ENCODE measurements at places on chromosomes 13 and 19.

- no peak for DNase-seq
These were observed 225.4 kb downstream of the PCCA start for GRCh38 chr13:100314132-100314910.

DNA sequence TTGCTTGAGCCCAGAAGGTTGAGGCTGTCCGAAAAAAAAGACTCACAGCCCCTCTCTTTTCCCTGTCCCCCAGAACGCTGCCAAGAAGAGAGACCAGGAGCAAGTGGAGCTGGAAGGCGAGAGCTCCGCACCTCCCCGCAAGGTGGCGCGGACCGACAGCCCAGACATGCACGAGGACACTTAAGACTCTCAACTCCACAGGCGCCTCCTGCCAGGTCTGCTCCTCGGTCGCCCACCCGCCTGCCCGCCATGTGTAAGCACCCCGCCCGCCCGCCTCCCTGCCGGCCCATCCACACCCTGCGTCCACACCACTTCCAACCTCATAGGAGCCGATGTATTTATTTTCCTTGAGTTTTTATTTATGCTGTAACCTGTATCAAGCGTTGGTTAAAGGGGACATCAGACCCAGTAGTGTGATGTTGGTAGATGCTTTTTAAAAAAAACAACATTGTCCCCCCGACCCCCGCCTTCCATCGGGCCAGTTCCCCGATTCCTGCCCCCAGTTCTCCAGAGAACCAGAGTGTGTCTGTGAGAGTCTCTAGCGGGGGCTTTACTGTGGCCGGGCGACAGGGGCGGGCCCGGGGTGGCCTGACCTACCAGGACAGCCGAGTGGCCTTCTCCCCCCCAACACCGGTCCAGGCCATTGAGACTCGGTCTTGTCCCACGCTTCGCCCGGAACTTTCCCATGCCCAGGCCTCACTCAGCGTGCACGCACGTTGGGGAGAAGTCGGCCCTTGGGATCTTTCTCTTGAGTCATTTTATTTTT is 10.3 kb downstream of the DDA1 start:
- DNase-seq, result no peak

GRCh38 chr13:19984430-19985218 is 26.1 kb downstream of the ZMYM2 start:
- no peak for DNase-seq

- DNase-seq, result no peak
These were observed 52.9 kb downstream of the MBNL2 start for GRCh38 chr13:97274829-97275649.

GRCh38 chr13:84645196-84646012 is 763.1 kb upstream of the SLITRK1 start:
- no peak for DNase-seq

- DNase-seq, result no peak
These were observed 5.3 kb upstream of the CD79A start for GRCh38 chr19:41871573-41872383.

GRCh38 chr19:29941828-29942403 is at the start of gene URI1:
Gene URI1, plus strand, starts transcription at chr19:29942239. Its CDS starts 309 bp downstream, at chr19:29942548.
- DNase-seq, result peak; percentile 92

DNA sequence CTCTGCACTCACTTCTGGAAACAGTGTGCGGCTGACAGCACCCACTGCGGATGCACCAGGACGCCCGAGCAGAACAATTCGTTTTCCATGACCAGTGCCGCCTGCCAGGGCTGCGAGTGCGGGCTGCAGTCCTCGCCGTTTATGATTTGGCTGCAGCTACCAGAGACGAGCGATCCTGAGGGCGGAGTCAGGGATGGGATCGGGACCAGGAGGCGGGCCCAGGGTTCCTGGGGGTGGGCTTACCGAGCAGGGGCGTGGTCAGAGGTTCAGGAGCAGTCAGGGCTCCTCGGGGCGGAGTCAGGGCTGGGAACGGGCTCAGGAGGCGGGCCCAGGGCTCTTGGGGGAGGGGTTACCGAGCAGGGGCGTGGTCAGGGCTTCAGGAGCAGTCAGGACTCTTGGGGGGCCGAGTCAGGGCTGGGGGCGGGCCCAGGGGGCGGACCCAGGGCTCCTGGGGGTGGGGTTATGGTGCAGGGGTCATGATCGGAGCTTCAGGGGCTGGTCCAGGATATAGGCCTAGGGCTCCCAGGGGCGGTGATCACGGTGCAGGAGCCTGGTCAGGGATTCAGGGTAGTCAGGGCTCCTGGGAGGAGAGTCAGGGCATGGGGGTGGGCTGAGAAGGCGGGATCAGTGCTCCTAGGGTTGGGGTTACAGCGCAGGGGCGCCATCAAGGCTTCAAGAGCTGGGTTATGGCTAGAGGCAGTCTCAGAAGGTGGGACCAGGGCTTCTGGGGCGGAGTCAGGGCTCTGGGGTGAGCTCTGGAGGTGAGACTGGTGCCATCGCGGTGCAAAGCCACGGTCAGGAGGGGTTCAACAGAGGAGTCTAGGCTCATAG is 1.7 kb downstream of the KLK4 start:
- DNase-seq, result no peak

GRCh38 chr19:55066107-55066709 is 3.3 kb upstream of the RDH13 start:
- no peak for DNase-seq

GRCh38 chr19:3073931-3074595 is 11.8 kb upstream of the TLE5 start:
- DNase-seq, result no peak
